ENCODE measurements at places on chromosomes 6 and 20.

DNA sequence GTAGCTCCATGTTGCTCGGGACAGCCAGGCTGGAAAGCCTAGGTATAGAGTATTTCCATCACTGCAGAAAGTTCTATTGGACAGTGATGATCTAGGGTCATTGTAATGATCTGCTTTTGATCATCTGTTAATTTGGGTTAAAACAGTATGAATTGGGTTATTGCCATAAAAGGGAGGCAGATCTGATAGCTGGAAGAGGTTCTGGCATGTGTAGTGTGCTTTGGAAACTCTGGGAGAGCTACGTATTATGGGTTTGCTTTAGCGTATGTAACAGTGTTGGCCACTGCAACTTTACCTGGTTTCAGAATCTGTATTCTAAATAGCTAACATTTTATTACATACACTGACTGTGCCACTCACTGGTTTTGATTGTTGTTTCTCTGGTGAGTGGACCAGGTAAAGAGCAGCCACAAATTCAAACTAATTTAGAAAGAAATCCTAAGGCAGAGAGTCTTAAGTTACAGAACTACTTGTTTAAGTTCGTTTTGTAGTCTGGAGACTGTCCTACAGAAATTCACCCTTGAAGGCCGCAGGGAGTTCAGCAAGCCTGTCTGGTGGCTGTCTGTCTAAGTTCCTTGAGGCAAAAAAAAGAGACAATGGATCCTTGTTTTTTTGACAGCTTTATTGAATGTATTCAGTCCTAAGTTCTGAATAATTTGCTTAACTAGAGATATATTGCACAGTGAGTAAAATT is 300.3 kb downstream of the PRL start:
- no peak for DNase-seq

DNA sequence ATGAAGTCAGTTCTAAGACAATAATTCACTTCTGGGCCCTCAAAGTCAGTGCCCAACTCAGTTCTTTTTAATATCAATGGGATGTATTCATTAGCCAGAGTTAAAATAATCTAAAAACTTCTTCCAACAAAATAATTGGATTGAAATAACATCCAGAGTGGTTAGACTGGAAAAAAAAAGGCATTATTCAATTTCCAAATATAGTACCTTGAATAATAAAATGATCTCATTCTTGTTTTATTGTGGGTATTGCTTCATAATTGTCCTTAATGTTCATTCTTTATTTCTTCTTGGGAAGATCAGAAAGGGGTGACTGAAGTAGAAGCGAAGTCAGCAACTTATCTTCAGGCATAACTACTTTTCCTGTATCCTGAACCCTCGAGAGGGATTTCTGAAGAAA is 85.1 kb upstream of the JARID2 start:
- DNase-seq, result peak; percentile 10

DNA sequence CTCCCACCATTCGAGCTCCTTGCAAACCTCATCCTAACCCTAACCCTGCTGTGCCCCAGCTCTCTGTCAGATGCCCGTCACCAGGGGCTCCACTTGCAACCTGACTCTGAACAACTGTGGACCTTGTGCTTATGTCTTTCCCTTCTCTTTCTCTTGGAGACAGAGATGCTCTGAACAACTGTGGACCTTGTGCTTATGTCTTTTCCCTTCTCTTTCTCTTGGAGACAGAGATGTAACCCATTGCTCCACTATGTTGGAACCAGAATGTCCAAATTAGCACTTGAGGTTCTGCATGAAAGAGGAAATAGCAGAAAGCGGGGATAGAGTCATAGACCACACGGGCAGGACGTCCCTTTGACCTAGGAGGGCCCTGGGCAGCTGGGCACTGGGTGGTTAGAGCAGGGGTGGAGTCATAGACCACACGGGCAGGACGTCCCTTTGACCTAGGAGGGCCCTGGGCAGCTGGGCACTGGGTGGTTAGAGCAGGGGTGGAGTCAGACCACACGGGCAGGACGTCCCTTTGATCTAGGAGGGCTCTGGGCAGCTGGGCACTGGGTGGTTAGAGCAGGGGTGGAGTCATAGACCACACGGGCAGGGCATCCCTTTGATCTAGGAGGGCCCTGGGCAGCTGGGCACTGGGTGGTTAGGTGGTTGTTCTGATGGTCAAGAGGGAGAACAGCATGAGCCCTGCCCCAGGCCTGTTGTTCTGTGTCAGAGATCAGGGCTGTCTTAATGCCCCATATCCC is 22.2 kb downstream of the PCMTD2 start:
- DNase-seq, result no peak

DNA sequence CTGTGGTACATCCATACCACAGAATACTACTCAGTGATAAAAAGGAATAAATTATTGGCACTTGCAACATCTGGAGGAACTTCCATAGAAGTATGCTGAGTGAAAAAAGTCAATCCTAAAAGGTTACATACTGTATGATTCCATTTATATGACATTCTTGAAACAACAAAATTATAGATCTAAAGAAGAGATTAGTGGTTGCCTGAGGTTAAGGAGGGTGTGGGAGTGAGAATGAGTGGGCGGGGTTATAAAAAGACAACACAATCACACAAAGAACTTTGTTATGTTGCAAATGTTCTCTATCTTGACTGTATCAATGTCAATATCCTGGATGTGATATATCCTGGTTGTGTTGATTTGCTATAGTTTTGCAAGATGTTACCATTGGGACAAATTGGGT is 21.2 kb downstream of the SNRPB start:
- DNase-seq, result no peak

GRCh38 chr6:159982731-159983506 is 14.0 kb downstream of the IGF2R start:
- peak; percentile 49 for DNase-seq

Measured in fibroblast of skin of right biceps (primary cell).